ENCODE measurements at places on chromosomes 5 and 9.

- peak; percentile 30 for DNase-seq
These were observed 70.3 kb upstream of the ASTN2 start for GRCh38 chr9:117485176-117485575.

GRCh38 chr5:87541033-87541432, 128.3 kb upstream of the CCNH start:
- peak; percentile 26 for DNase-seq

DNA sequence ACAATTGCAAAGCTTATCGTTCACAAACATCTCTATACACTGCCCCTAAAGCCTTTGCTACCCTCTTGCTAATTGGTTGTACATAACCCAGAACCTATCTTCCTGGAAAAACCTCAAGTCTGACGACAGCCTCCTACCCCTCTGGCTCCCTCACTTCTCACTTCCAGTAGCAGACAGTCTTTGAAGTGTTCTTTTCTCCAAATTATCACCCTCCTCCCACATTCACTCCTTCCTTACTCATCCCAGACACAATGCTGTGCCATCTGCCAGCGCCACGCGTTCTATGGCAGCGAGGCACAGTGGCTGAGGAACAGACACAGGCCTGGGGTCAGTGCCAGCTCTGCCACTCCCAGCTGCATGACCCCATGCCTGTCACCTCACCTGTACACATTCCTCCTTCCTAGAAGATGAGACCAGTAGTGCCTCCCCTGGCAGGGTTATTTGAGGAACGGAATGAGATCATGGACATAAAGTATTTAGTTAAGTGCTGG, 27.7 kb downstream of the CLTA start:
- no peak for DNase-seq

- DNase-seq, result peak; percentile 30
These were observed 228.2 kb upstream of the TYRP1 start for GRCh38 chr9:12464910-12465512.

GRCh38 chr5:17039170-17039569, 103.1 kb upstream of the MYO10 start:
- DNase-seq, result no peak

- no peak for DNase-seq
These were observed 1085.4 kb upstream of the CDH6 start for GRCh38 chr5:30108051-30108450.

GRCh38 chr5:90518661-90519060, 10.7 kb downstream of the LYSMD3 start:
- peak; percentile 58 for DNase-seq

GRCh38 chr9:116951588-116952435, 264.7 kb downstream of the TRIM32 start:
- DNase-seq, result no peak

DNA sequence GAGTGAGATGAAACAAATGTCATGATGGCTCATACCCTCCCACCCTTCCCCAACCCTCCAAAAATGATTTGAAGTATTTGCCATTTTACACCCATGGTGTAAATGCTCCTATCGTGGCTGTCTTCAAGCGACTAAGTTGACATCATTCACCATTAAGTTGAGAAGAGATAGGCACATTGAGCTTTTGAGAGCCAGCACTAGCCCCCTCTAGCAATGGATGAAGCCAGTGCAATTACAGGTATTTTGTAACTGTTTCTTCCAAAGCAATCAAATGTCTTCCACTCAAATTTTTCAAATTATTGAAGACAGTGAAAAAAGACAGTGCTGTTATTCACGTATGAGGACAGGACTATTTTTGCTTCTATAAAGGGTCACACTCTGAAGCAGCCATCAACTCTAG, 371.5 kb upstream of the KLF4 start:
- DNase-seq, result no peak

- no peak for DNase-seq
These were observed 1.3 kb downstream of the PSAT1 start for GRCh38 chr9:78298046-78298765.

DNA sequence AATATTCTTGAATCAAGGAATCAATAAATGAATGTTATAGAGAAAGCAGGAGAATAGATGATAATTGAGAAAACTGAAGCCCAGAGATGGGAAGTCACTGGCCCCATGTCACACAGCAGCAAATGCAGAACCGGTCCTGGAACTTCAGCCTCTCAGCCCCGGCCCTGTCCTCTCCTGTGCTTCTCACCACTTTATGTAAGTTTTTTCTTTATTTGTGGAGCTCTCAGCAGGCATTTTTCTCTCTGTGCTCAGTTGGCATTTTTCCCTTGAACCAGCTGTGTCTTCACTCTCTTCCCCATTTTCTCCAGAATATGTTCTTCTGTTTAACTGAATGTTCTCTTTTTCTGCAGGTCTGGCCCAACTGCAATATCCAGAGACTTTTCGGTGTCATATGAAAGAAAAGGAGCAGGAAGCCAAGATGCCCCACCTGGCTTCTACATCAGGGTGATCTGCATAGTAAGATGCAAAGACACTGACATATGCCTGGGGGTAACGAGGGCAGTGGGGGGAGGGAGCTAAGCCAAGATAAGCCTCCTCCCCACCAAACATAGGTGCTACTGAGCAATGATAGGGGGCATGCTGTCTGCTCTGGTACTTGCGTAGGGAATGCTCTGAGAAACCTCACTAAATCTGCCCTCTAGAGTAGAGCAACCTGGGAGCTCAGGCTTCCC, 12.8 kb upstream of the LCP2 start:
- DNase-seq, result no peak

GRCh38 chr5:40587376-40587775, 92.3 kb upstream of the PTGER4 start:
- DNase-seq, result no peak

DNA sequence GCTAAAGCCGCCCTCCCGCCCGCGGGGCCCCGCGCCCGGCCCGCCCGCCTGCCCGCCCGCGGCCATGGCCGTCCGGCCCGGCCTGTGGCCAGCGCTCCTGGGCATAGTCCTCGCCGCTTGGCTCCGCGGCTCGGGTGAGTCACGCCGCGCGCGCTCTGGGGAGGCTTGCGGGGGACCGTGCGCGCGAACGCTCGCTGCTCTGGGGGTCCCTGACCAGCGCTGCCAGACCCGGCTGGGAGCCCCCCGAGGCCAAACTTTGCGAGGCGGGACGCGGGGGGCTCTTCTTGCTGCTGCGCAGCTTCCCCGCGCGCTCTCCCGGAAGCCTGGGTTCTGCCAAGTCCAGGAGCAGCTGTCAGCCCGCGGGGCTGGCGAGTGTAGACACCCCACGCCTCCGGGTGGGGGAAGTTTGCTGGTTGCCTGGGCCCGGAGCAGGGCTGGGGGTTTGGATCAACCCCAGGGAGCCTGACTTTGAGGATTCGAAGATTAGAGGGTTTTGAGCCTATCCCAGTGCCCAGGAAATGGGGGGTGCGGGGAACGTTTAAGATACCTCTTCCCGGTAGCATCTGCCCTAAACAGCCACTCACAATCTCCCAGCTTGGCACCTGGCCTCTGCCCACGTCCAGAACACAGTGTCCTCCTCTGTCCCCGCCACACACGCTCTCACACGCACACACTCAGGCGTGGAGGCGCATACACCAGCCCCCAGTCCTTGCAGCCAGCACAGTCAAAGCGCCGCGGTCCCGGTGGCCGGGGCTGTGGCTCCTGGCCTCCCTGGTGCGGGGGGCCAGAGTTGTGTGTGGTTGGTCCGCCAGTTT, 535 bp downstream of the UNC5A start:
- no peak for DNase-seq

- no peak for DNase-seq
These were observed 152.7 kb upstream of the FOXD4L5 start for GRCh38 chr9:65437724-65438123.

DNA sequence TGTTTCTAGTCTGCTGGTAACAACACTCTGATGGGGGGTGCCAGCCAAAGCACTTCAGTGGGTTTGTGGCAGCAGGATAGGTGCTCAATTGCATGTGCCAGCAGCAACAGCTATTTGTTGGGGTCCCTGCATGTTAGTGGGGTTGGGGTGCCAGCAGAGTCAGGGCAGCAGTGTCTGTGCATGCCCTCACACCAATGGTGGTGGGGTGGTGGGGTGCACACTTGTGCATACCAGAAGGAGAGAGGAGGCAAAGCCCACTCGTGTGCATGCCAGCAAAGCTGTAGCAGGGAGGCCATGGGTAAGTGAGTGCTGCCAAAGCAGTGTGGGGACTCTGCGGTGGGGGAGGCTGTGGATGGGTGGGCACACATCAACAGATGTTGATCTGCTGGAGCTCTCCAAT, 232.2 kb downstream of the GABRG2 start:
- no peak for DNase-seq

DNA sequence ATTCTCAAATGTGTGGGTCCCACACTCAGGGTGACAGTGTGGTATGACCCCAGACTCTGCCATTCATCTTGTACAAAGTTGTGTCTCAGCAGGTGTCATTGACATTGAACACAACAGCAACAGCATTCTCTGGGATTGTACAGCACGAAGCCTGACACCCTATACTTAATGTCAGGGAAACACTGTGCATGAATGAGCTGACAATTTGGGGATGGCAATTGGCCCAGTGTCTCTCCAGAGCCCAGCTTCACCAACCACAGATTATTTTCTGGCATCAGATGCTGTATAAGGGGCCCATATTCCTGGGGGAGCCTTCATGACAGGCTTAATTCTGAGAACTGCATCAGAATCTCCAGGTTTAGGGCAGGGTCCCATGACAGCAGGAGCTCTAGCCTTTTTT, 143.2 kb downstream of the GCNT1 start:
- DNase-seq, result no peak

- DNase-seq, result no peak
These were observed 681 bp downstream of the F2R start for GRCh38 chr5:76716456-76717157.

DNA sequence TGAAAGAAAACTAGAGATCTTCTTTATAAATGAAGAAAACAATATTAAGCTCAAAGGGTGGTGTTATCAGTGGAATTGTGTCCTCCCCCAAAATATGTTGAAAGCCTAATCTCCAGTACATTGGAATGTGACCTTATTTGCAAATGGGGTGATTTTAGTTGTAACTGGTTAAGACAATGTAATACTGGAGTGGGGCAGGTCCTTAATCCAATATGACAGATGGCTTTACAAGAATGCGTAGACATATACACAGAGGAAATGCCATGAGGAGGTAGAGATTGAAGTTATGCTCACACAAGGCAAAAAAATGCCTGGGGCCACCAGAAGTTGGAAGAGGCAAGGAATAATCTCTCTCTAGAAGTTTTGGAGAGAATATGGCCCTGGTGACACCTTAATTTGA, 13.7 kb upstream of the TRIM32 start:
- no peak for DNase-seq

DNA sequence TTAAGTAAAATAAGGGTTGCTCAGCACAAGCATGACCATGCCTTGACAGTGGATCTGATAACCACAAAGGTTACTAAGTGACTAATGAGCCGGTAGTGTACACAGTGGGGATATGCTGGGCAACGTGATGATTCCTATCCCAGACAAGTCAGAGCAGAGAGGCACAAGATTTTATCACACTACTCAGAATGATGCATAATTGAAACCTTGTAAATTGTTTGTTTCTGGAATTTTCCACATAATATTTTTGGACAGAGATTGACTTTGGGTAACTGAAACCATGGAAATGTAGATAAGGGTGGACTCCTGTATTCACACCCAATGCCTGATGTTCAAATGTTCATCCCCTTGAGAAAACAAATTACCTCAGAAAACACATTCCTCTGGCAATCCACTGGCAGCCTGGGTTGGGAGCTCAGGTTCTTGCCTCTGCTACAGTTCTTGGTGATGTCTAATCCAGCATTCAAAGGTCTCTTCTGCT, 16.2 kb upstream of the ERAP1 start:
- no peak for DNase-seq

DNA sequence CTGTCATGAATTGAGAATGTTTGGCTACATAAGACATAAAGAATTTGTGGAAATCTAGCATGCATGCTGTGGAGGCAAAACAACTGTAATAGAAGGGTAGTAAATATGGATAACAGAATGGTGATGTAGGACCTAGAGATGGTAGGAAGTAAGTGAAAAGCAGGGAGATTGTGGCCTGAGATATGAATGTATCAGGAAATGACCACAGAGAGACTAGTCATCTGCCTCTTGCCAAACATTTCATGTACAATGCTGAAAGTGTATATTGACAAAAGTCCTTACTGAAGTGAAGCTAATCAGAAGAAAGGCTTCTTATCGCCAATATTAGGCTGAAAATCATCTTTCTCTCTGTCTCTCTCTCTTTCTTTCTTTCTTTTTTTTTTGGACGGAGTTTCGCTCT, 873.1 kb upstream of the CTNND2 start:
- DNase-seq, result no peak

GRCh38 chr5:168784454-168784853, 205.3 kb upstream of the PANK3 start:
- no peak for DNase-seq

- DNase-seq, result no peak
These were observed 93.9 kb downstream of the GALNT10 start for GRCh38 chr5:154284433-154284832.

GRCh38 chr5:59598547-59598874, 295.0 kb downstream of the PDE4D start:
- no peak for DNase-seq

DNA sequence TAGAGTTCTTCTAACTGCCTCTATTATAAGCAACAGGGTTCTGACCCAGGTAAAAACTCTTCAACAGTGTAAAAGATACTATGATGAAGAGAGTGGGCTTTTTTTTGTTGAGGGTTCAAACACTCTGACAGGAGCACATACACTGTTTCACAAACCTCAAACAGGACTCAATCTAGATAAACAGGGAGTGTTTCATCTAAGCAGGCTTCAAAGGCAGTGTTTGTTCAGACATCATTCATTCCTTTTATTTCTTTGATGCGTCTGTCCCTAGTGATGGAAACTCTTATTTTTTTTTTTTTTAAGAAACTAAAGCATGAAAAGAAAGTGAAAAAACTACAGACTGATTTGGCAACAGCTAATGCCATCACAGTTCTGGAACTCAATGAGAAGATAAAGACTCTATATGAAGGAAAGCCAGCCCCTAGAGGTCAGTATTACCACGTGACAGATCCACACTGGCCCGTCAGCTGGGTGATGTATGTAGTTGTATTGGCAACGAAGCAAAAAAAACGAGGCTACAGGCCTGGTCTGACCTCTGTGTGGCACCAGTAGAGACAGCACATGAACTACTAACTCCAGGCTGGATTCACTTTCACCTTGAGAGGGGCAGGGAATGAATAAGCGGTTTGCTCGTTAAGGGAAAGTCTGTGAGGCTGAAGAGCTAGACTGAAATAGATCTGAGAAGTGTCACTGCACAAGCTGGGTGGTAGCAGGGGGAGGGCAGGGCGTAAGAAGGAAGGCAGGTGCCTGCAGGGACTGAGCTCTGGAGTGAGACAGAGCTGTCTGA, 172.2 kb downstream of the CCDC192 start:
- peak; percentile 80 for DNase-seq

GRCh38 chr9:133844398-133844784, 106.2 kb upstream of the SARDH start:
- no peak for DNase-seq

DNA sequence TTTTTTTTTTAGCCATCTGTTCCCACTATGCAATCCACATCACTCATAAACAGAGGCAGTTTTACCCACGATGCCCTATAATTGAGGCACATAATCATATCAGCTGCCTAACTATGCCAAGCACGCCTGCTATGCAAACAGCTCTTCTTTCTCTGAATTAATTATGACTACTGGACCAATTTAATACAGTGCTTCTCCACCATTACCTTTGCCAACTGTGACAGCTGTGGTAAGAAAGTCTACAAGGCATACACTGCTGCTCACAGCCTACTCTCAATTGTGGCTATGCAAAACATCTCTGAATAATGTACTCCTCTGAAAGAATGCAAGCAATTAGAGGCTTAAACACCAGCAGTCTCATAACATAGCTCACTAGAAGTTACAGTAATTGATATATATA, 97.1 kb downstream of the DTWD2 start:
- DNase-seq, result no peak

GRCh38 chr9:125949703-125950460, 202.7 kb downstream of the PBX3 start:
- DNase-seq, result no peak

All from NCI-H460 (cell line).